ENCODE measurements at places on chromosomes 12 and 14.
A peak's percentile ranks its signal among the peaks of the same experiment; 100 is the strongest.

- no peak for DNase-seq
Observed at GRCh38 chr14:71592361-71592760, 339.9 kb upstream of the RGS6 start.

- DNase-seq, result no peak
Observed at GRCh38 chr14:75141062-75141461, 14.2 kb upstream of the NEK9 start.

DNA sequence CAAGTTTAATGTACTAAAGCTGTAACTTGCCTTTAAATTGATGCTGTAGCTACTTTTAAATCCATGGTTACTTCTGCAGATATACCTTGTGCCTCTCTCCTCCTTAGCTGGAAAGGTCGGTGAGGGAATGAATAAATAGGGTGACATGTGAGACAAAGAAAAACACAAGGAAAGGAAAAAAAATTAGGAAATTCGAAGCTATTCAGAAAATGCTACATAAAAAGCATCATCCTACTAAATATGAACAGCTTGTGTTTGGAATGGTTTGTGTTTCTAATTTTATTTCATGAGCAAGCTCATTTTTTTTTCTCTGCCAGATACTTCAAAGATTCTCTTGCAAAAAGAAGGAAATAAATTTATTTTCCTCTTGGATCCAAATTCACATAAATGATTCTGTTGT is 186.3 kb upstream of the NUDT4 start:
- DNase-seq, result no peak

DNA sequence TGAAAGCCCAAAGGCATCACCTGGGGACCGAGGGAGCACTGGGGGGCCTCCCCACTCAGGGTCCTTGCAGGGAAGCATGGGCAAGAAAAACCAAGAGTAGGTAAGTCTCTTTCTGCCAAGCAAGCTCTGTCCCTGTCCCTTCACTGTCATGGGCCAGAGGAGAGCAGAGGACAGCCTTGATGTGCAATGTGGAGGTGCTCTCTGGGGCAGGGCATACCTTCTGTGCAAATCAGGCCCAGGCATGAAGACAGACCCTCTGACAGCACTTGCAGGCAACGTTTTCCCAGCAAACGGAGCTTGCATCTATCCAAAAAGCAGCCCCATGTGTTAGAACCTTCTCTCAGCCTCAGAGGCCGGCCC is 192.5 kb upstream of the PWP1 start:
- no peak for DNase-seq

DNA sequence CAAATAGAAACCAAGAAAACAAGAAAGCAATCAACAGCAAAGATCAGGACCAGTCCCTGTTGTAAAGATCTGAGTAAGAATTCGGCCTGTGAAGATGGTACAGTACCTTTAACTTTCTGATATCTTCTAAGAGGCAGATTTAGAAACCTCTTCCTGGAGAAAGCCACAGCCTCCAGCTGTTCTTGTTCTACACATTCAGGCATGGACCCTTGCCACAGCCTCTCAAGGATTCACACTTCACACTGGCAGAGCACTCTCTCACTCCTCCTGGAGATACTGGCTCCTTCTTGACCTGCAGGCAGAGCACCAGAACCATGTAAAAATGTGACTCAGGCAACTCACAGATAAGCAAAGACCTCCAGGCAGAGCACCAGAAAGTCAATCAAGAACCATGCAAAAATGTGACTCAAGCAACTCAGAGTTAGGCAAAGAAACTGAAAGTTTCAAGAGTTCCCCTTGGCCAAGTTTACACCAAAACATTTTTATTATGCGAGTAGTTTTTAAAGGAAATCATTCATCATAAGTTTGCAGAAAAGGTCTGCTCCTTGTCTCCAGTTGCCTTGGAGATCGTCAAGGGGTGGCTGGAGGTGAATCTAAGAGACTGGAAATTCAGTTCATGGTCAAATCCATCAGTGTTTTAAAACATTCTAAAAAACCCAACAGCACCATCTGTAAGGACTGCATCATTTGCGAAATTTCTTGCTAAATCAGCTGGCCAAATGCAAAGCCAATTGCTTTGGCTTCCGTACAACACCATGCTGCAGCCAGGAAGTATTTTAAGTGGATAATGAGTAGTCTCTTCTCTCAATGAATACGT is 119.3 kb upstream of the MDM1 start:
- DNase-seq, result no peak

GRCh38 chr14:67405771-67406170 is 6.2 kb downstream of the PLEK2 start:
- DNase-seq, result no peak

GRCh38 chr14:70660967-70661893 is 19.5 kb downstream of the TTC9 start:
- no peak for DNase-seq

GRCh38 chr12:94504386-94504785 is 44.7 kb upstream of the CEP83 start:
- DNase-seq, result no peak

- peak; percentile 26 for DNase-seq
Observed at GRCh38 chr12:107317751-107318555, 224.6 kb upstream of the CRY1 start.

- DNase-seq, result no peak
Observed at GRCh38 chr12:1833596-1834028, 13.2 kb downstream of the LRTM2 start.

DNA sequence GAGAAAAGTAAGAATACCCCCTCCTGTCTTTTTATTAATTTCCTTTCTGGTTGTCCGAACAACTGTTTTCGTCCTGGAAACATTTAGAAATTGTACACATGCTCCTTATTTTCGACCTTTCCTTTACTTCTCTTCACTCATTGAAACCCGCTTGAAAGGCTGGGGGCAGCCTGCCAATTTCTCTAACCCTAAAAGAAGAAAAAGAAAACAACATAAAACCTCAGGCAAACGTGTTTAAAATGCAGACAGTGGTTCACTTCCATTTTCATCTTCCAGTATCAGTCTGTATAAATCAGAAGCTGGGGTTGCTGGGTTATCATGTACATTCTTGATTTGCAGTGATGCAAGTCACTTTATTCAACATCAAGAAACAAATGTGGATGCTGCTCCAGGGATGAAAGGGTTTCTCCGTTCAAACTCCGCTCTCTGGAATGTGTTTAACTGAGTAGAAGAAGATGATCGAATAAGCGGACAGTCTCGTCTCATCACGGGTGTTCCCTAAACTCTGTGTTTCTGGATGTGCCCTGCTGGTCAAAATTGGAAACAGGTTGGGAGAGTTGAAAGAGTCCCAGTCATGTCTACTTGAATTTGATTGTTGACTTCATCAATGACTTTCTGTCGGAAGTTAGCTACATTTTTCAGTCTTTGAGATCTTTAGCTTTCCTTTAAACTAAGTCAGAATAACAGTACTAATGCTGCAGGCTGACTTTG is 1042.2 kb downstream of the BCL11B start:
- no peak for DNase-seq

DNA sequence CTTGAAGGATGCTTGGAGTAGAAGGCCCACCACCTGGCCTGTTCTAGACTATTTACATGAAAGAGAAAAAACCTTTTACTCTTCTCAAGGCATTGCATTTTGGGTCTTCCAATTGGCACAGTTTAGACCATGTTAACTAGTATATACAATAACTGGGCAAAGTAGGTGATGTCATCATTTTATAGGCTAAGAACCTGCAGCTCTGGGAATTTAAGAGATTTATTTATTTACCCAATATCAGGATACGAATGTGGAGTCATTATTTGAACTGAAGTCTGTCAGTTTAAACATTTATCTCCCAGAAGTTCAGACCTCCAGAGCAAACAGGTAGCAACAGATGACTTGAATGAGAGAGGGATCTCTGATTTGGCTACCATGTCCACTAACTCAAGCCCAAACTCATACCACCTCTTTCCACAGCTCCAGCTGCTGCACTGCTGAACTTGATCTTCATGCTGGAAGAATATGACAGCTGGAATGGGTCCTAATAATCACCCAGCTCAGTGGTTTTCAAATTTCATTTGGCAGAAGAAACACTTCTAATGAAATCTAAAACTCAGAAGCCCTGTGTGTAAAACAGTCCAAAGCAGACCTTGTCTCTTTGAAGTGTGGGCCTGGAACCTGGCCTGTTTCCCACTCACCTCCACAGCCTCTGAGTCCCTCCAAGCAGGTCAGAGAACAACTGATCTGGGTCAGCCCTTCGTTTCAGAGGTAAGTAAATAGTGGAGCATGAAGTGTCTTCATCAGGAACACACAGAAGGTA is 179.2 kb downstream of the EMP1 start:
- no peak for DNase-seq

GRCh38 chr12:57527184-57527583 is 4.6 kb downstream of the MBD6 start:
- DNase-seq, result no peak

- DNase-seq, result no peak
Observed at GRCh38 chr12:79555028-79555925, 135.5 kb downstream of the PAWR start.

- no peak for DNase-seq
Observed at GRCh38 chr12:104632724-104633201, 176.0 kb downstream of the CHST11 start.

DNA sequence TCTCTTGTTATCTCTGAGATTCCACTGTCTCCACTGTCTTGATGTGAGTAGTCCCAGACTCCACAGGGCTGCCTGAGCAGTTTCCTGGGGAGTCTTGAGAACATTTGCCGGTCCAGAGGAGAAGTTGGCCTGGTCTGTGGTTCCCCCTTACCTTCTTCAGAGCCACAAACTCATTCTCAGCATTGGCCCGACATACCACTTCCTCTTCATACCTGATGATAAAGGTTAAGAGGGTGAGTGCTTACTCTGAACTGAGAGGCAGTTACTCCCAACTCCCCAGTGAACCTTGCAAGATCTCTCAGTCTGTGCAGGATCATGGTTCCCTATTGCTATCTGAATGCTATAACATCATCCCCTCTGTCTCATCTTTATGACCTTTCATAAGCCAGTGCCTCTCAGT is 2.6 kb downstream of the KRT84 start:
- no peak for DNase-seq

DNA sequence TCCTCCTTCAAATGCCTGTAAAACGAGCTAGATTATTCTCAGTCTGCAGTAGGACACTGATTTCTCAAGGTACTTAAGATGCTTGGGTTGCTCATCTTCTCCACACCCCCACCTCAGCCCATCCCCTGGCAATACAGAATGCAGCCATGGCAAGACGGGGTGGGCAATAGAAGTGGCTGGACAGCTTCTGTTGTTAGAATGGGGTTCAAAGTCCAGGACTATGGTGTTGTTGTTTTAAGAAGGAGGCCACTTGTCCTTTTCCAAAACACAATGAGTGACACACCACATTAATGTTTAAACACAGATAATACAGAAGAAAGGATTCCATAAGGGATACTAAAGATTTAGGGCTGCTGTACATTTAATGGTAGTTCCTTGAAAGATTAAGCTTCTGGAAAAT is 188.9 kb upstream of the BCL2L14 start:
- no peak for DNase-seq

GRCh38 chr12:48008950-48009349 is 4.7 kb upstream of the COL2A1 start:
- no peak for DNase-seq

GRCh38 chr12:112595410-112595809 is 176.7 kb downstream of the PTPN11 start:
- DNase-seq, result no peak

GRCh38 chr14:40216976-40217375 is 784.7 kb upstream of the FBXO33 start:
- DNase-seq, result no peak

- DNase-seq, result no peak
Observed at GRCh38 chr14:57725399-57726077, 140.4 kb downstream of the SLC35F4 start.

DNA sequence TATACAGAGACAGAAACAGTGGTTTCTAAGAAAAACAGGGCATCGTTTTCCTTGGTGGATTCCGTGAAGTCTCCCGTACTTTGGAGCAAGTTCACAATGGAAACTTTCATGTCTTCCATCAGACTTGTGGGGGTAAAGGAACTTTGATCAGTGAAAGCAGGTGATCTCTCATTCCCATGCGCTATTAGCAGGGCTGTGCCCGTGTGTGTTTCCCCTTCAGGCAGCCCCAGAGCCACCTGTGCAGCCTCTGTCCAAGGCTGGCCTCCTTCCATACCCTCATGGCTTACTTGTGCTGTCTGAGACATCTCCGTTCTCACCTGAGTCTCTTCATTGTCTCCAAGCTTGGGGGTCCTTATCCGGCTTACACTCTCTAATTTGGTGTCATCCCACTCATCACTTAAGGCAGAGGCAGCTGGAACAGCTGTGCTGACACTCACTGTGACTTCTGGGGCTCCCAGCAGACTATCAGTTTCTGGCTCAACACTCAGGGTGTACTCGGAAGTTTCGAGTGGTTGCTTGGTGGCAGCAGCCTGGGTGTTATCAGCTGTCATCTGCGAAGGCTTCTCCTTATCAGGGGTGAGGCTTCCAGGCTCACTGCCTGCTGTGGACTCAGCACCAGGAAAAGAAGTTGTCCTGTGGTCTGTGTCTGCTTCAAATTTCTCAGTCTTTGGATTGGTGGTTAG is 13.8 kb downstream of the ARMH4 start:
- no peak for DNase-seq

GRCh38 chr14:72451054-72451972 is 442.6 kb downstream of the DPF3 start:
- DNase-seq, result peak; percentile 25

GRCh38 chr12:14567351-14568162 is at the start of gene PLBD1:
TSS of gene PLBD1 (minus strand) at chr12:14567883. CDS start at chr12:14567696, 187 bp downstream.
- peak; percentile 41 for DNase-seq

DNA sequence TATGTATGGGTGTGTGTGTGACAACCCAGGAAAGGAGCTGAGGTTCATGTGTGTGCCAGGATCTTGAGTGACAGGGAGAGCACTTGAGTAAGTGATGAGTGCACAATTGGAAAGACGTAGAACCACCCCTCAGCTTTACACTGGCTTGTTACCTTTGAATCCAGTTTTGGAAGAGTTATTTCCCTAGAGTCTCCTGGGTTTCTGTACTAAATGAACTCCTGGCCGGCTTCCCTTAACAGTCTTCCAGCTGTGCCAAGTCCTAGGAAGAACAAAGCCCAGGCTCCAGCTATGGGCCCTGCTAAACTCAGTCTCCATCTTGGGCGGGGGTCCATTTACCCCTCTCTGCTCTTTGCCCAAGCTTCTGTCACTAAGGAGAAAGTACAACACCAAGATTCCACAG is 19.7 kb upstream of the NR1H4 start:
- DNase-seq, result no peak

DNA sequence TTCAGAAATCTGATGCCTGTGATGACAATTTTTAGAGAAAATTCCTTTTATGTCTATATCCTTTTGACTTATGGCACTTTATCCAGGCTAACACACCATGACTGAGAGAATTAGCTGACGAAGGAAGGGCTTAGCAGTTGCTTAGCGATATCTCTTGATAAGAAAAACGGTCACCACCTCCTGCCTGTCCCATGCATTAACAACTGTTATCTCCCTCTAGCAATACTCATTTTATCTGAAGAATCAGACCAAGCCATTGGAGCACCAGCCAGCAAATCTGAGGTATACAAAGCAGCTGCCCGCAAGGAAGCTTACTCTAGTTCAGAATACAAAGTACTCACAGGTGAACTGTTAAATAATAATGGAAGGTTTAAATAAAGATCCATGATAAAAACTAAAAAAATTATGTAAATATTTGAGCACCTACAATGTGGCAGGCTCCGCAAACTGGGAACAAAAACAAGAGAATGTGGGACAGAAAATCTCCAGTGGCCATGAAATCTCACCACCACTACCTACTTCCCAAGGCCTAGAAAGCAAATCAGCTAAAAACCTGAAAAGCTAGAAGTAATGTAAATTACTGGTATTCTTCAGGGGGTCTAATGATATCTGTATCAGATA is 24.3 kb downstream of the PPM1H start:
- DNase-seq, result no peak

Measured in hypothalamus (tissue), 51 donors.